ENCODE measurements at places on chromosomes 12 and 14. TPM values are rescaled to one million over a fixed set of nuclear protein-coding genes. Genes with fewer than 3 reads are reported as not detected.
A peak's percentile ranks its signal among the peaks of the same experiment; 100 is the strongest.

DNA sequence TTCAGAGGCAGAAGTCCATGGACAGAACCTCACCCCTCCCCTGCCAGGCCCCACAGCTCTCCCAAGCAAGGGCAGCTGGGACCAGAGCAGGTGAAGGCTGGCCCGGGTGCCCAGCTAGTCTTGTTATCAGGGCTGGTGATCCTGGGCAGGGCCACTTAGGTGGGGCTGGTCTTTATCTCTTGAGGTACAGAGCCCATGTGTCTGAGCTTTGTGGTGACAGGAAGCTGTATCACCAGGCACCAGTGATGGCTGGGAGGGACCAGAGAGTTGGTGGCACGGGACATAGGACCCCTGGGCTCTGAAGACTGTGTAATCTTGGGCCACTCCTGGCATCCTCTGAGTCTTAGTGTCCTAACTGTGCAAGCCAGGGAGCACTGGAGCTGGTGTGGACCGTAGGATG lies 12.8 kb upstream of the HPD start:
- no peak for DNase-seq

- peak; percentile 36 for DNase-seq
Measured at GRCh38 chr12:32365473-32366064, 33.8 kb upstream of the FGD4 start.

- DNase-seq = no peak
Measured at GRCh38 chr12:26264215-26264838, 69.0 kb downstream of the SSPN start.

DNA sequence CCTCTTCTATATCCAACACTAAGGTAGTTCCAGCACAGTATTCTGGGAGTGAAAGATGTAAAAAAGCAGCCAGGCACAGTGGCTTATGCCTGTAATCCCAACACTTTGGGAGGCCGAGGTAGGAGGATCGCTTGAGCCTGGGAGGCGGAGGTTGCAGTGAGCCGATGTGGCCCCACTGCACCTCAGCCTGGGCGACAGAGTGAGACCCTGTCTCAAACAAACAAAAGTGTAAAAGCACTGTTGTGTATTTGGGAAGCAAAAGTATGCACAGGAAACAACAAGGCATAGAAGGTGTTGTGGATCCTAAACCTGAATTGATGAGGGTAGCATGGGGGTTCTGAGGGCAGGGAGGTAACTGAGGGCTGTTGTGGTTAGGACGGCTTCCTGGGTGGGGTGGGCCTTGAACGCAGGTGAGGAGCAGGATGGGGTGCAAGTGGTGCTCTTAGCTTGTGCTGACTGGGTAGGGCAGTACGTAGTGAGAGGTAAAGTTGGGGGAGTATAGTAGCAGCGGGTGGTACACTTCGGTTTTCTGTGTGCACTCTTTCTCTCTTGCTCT lies 64.2 kb downstream of the RASSF3 start:
- no peak for DNase-seq

DNA sequence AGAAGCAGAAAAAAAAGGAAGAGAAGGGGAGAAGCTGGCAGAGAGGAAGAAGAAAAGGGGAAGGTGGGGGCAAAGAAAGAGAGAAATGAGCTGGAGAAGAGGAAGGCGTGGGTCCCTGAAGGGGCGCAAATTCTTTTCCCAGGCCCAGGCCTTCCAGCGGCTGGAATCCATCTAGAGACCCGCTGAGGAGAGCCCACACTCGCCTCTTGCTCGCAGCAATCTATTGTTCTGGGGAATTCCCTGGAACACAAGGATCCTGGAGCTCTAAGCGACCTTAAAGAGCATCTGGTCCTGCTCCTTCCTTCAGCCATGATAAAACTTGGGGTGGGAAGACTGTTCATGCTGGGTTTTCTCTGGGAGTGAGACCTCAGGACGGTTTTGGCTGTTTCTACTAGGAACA lies 41.2 kb upstream of the FKBP4 start:
- no peak for DNase-seq

- no peak for DNase-seq
Measured at GRCh38 chr12:25494926-25495325, 58.2 kb downstream of the LMNTD1 start.

GRCh38 chr14:36880276-36880675 lies 218.6 kb downstream of the PAX9 start:
- DNase-seq = no peak

GRCh38 chr12:32000373-32001005 lies 41.3 kb downstream of the RESF1 start:
- DNase-seq = no peak

The NINJ2 gene
- 2.9 TPM for total RNA-seq

DNA sequence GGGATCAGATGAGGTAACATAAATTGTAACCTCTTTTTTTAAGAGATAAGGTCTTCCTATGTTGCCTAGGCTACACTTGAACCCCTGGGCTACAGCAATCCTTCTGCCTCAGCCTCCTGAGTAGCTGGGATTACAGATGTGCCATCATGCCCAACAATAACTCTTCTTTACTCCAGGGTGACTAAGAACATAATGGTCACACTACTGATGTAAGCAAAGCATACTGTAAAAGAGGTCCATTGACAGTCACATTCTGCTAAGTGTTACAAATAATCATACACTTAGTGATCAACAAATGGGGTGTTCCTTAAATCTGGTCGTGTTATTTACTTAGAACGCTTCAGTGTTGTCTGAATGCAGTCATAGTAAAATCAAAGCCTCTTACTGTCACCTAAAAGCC lies 68.9 kb downstream of the EPS8 start:
- no peak for DNase-seq

DNA sequence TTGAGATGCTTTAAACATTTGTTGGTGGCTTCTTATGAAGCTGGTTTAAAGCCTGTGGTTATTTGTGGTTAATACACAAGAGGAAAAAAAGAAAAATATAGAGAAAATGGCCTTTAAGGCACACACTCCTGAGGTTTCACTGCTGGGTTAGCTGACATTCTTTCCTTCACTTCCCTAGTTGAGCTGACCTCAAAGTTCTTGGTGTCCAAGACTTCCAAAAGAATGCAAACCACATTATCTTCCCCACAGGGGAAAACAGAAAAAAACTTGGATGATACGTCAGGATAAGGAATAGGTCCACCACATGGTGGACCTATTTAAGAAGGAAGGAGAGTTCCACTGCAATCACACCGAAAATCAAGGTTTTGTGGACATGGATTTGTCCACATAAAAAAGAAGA lies 94.3 kb downstream of the SLC25A21 start:
- no peak for DNase-seq

DNA sequence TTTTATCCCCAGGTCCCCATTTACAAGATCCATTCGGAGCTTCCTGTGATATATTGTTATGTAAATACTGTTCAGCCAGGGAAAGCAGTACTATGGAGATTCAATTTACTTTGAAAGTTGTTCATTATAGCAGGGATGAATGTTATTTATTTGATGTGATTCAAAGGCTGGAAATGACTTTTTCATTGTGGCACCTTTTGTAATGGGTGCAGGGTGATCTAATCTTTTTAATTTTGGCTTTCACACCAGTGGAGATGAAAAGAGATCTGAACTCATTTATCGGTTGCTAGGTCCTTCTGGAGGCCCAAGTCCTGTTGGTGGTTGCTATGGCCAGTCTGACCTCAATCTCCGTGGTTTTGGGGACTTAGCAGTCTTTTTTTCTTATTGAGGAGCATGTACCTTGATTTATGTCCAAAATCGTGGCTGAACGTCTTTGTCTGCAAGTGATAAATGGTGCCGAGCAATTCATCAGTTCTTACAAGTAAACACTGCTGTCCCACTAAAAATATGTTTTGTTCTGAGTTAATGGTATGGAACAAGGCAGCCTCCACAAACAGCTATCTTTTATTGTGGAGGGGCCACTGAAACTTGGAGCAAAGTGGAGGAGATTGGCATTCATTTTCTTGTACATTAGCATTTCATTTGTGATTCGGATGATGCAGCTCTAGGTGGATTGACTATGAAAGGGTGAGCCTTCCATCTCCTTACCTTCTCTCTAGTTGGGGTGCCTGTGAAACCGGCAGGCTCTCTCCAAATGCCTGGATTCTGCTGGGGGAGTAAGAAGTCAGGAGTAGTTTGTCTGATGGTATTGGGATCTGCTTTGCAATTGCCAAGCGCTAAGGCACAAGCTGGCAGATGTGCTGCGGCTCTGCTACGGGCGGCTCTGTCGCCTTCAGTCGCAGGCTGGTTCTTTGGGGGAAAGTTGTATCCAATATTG lies 2.0 kb downstream of the RMST start:
- DNase-seq = no peak

The PSME1 gene
- 20.4 TPM for total RNA-seq

The LGR5 gene
- under 0.01 TPM for total RNA-seq

GRCh38 chr12:69988481-69989321 lies 163.7 kb downstream of the MYRFL start:
- DNase-seq = no peak

- no peak for DNase-seq
Measured at GRCh38 chr12:124766727-124767065, 97.0 kb downstream of the SCARB1 start.

DNA sequence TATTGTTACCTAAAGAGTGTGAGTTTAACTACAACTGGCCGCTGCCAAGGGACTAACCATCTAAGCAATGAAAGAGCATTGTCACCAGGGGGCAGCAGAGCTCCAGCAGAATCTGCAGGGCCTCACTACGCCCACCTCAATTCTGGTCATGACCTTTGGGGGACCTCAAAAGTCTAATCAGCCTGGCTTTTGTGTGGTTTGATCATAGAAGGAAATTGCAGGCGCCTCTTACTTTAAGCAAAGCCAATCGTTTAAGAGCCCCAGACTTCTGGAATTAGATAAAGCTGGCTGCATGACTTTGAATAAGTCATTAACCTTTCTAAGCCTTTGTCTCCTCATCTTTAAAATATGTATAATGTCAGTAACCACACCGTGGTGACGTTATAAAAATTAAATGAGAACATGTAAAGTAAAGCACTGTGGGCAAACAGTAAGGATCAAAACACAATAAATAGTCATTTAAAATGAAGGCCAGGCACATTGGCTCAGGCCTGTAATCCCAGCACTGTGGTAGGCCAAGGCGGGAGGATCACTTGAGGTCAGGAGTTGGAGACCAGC lies 58.6 kb downstream of the TBX3 start:
- DNase-seq = no peak

- DNase-seq = no peak
Measured at GRCh38 chr14:24508155-24508840, at the start of gene CMA1. Gene CMA1 (minus strand): TSS chr14:24508265. CDS start chr14:24508235, 30 bp downstream.

The PTPN21 gene
- total RNA-seq = 6.1 TPM

GRCh38 chr14:69658664-69659261 lies 47.4 kb downstream of the SUSD6 start:
- no peak for DNase-seq

DNA sequence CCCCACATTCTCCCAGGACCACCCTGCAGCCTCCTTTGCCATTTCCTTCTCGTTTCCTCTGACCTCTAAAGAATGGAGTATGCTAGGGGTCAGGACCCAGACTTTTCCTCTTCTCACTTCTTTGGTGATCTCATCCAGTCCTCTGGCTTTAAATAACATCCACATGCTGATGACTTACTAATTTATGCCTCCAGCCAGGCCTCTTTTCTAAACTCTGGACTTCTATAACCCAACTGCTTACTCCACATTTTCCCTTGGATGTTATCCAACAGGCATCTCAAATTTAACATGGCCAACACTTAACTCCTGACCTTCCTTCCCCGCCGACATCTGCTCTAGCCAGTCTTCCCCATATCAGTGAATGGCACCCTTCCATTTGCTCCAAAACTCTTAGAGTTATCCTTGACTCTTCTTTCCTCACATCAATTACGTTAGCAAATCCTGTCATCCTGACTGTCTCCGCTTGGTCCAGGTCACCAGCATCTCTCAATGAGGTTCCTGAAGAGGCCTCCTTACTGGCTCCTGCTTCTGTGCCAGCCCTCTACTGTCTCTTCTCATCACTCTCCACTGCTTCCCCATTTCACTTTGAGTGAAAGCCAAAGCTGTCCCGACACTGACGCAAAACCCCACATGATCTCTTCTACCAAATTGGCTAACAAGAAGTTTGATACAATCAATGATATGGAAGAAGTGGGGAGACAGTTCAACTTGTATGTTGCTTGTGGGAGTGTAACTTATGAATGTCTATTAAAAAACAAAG lies 42.7 kb downstream of the TMBIM6 start:
- no peak for DNase-seq

- DNase-seq = no peak
Measured at GRCh38 chr12:50677858-50678257, 86.0 kb upstream of the ATF1 start.

DNA sequence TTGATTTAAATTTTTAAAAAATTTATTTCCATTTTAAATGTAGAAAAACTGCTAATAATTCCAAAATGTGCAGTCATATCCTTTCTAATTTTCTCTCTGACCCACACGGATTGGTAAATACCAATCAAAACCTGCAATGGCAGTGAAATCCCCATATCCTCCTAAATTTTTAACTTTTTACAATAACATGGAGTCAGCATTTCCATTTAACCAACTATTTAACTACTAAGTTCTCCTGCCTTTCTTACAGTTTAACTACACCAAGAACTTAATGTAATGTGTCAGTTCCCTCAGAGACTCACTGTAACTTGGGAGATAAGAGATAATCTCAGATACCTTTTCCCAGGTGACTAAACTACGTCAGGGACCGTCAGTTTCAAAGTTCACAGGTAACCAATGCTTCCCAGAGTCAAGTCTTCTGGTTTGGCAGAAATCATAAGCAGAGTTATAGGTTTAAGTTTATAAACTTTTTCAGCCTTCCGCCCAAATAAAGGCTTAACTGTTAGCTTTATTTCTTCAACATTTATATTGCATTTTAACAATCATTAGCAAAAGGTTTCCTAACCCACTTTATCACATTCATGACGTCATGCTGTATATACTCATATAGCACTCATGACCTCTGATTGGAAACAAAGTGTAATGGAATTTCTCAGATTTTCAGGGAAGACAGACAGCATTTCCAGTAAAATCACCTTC lies 7.6 kb downstream of the KRAS start:
- DNase-seq = no peak

The PYGL gene
- total RNA-seq = 4.5 TPM

GRCh38 chr12:34205401-34205800 lies 183.1 kb downstream of the ALG10 start:
- DNase-seq = no peak

- no peak for DNase-seq
Measured at GRCh38 chr12:53775478-53776145, 23.8 kb upstream of the CISTR start.

The SDR9C7 gene
- total RNA-seq = 0.41 TPM

- no peak for DNase-seq
Measured at GRCh38 chr12:47707905-47708543, 2.2 kb upstream of the RPAP3 start.

GRCh38 chr12:127896661-127897060 lies 370.3 kb upstream of the TMEM132C start:
- no peak for DNase-seq

- no peak for DNase-seq
Measured at GRCh38 chr12:116698116-116698515, 39.8 kb downstream of the SPRING1 start.

GRCh38 chr12:120734210-120734609 lies 8.6 kb downstream of the ACADS start:
- DNase-seq = no peak

The WIF1 gene
- total RNA-seq = 0.41 TPM

GRCh38 chr14:20757965-20758364 lies 10.2 kb upstream of the EDDM3B start:
- DNase-seq = no peak

The DNAJC22 gene
- total RNA-seq = under 0.01 TPM

The INHBC gene
- total RNA-seq = not detected

The GPD1 gene
- total RNA-seq = 9.4 TPM

The B4GALNT3 gene
- total RNA-seq = 2.4 TPM

The ACSM4 gene
- total RNA-seq = not detected
